ENCODE measurements at places on chromosomes 1 and 21.

GRCh38 chr1:39230261-39231190, 26.0 kb downstream of the MACF1 start:
- no peak for DNase-seq

DNA sequence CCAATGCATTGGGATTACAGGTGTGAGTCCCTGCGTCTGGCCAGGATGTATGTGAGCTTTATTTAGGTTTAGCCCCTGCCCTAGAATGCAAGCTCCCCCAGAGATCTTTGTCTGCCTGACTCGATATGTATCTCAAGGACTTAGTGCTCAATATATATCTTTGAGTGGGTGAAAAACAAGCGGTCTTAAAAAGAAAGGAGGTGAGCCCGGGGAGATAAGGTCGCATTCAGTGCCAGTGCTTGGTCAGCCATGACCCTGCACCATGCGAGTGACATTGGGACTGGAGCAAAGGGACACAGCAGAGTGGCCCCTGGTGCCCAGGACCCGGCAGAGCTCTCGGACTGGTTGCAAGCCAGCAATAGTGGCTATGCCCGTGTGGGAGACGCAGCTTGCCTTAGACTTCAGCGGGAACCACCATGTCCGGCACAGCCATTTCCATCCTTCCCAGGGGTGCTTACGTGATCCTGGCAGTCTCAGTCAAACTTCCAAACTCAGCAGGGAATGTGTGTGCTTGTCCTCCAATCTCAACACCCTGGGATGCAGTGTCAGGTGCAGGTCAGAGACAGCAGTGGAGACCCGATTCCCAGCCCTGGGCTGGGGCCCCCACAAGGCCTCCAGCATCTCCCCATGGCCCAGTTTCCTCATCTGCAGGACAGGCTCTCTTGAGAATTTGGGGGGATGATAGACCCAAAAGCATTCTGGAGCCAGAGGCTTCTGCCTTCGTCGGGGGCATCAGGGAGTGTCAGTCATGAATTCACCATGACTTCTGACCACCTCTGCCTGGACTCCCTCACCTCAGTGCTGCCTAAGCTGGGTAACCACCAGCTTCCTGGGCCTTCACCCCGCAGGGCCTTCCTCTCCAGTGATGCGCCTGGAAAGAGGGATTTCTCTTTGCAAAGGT, 1.8 kb downstream of the MX2 start:
- DNase-seq = no peak

GRCh38 chr1:76833856-76834255, 33.4 kb upstream of the ST6GALNAC5 start:
- no peak for DNase-seq

- DNase-seq = no peak
Observed at GRCh38 chr21:45506836-45507522, 35.3 kb downstream of the SLC19A1 start.

GRCh38 chr1:187229496-187229895, 400.7 kb downstream of the PLA2G4A start:
- DNase-seq = no peak

- DNase-seq = no peak
Observed at GRCh38 chr1:46601257-46602007, 2.6 kb downstream of the MKNK1 start.

All from right forelimb (tissue), 1 donor.